Heart left ventricle (tissue), 16 donors: ENCODE measurements at places on chromosomes 3 and 15. TPM values are rescaled to one million over a fixed set of nuclear protein-coding genes. Genes with fewer than 3 reads are reported as not detected.

The KLHL40 gene
- total RNA-seq: 0.60 TPM

GRCh38 chr15:27993996-27994780 is 104.9 kb downstream of the OCA2 start:
- DNase-seq: no peak

- no peak for DNase-seq
These were observed 852 bp downstream of the STAB1 start for GRCh38 chr3:52495777-52496602.

- DNase-seq: no peak
These were observed 95.4 kb downstream of the ISL2 start for GRCh38 chr15:76431971-76432370.

DNA sequence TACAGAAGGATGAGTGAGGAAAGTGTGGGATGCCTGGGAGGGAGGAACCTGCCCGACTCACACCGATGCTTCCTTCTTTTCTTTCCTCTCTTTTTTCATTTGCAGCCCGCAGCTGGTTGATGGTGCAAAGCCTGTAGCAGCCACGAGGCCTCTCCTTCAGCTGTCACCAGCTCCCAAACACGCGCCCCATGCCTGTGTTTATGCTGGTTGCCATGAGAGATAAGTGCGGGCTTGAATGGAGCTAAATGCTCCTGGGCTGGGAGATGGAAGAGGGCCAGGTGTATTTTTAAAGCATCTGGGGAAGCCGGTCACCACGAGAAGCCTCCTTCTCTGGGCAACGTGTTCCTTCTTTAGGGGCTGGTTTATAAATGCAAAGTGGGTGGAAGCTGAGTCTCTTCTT is 9.3 kb downstream of the COLQ start:
- peak; percentile 89 for DNase-seq

- no peak for DNase-seq
These were observed 30.0 kb upstream of the ZNF280D start for GRCh38 chr15:56763141-56763895.

The FGF7 gene
- total RNA-seq: 19.8 TPM

The A4GNT gene
- not detected for total RNA-seq

DNA sequence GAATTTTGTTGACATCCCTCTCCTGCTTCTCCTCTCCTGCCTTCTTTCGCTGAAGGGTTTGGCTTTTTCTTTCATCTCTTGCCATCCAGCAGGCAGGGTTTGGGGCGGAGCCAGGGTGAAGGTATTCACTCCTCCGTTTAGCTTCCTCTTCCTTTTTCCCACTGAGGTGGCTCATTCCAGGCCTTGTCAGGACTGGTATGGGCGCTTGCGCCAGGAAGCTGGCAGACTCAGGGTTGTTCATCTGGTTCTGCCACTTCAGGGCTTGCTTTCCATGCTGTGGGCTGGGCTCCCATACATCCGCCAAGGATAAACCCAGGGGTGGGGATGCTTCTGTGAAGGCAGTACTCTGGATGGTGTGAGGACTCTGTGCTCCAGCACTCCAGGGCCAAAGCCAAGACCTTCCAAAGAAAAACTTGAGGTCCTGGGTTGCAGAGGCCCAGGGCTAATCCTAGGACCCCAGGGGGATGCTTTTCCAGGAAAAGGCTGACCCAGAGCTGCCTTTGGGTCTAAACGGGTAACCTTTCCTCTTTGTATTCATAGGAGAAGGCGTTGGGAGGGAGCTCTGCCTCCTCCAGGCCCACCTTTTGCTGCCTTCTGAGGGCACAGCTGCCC is 7.7 kb upstream of the AMOTL2 start:
- DNase-seq: no peak

DNA sequence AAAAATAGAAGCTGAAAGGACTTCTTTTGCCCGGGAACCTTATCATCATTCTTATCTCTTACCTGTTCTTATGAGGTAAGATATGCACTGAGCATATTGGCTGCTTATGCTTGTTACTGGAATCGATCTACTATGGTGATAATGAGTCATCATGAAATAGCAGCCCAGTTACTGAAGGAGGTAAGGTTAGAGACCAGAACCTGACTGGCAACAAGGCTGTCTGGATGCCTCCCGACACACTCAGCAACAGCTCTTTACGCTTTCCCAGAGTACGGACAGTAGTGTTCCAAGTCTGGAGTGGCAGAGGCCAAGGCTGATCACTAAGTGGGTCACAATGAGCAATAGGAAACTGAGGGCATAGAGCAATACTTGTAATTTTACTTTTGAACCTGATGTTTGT is 314.1 kb downstream of the NLGN1 start:
- peak; percentile 33 for DNase-seq

DNA sequence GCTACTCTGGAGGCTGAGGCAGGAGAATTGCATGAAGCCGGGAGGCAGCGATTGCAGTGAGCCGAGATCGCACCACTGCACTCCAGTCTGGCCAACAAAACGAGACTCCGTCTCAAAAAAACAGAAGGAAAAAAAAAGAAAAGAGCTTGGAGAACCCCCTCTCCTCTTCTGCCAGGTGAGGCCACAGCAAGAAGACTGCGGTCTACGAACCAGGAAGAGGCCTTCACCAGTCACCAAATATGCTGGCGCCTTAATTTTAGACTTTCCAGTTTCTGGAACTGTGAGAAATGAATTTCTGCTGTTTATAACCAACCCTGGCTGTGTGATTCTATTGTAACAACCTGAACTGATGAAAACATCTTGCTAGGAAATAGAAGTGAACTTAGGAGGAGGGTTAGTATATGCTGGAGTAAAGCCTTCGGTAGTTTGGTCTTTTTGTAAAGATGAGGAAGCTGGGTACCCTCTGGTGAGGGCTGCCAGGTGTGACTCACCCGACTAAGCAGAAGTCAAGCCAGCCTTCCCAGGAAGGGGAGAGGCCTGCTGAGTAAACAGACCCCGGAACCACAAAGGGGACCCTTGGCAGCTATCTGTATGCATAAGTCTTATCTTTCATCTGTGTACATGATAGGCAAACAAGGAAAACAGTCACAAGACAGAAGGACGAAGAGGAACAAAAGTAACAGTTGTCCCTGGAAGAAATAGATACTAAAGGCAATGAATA is 78.7 kb downstream of the KLF13 start:
- no peak for DNase-seq

DNA sequence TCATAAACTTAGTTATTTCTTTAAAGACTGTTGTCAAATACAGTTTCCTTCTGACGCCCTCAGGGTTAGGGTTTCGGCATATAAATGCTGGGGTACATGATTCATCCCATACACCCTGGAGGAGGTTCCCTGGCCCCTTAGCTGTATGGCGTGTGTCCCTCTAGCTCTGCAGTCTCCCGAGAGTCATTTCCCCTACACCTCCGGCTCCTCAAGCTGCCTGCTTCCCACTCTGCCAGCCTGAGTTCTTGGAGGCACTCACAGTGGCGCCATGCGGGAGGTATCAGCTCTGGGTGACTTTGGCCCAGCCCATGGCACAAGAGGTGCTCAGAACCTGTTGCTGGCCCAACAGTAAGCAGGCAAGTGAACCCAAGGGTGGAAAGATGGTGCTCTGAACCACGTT is 70.2 kb upstream of the TRPM1 start:
- no peak for DNase-seq

DNA sequence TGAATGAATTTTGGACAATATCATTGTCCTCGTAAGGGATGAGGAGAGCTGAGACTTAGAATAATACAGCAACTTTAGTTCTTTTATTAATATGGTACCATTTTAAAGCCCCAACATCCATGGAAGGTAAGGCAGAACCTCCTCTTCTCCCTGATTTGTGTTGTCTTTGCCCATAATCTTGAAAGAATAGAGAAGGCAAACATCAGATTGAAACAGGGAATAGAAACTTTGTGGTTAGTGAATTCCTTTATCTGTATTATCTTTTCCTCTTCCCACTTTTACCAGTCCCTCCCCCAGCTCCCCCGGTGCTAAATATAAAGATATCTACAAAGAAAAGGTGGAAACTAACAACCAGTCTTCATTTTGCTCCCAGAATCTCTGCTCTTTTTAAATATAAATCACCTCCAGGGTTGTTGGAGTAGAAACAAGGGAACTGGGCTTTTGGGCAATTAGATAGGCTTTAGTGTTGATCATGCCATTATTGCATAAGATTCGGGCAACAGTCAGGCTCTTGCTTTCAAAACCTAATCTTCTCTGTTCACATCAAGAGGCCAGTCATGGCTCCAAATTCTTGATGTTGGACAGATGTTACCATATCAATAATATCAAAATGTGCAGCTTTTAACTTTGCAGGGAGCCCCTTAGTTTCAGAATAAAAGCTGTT is 32.5 kb downstream of the ITPR1 start:
- no peak for DNase-seq

DNA sequence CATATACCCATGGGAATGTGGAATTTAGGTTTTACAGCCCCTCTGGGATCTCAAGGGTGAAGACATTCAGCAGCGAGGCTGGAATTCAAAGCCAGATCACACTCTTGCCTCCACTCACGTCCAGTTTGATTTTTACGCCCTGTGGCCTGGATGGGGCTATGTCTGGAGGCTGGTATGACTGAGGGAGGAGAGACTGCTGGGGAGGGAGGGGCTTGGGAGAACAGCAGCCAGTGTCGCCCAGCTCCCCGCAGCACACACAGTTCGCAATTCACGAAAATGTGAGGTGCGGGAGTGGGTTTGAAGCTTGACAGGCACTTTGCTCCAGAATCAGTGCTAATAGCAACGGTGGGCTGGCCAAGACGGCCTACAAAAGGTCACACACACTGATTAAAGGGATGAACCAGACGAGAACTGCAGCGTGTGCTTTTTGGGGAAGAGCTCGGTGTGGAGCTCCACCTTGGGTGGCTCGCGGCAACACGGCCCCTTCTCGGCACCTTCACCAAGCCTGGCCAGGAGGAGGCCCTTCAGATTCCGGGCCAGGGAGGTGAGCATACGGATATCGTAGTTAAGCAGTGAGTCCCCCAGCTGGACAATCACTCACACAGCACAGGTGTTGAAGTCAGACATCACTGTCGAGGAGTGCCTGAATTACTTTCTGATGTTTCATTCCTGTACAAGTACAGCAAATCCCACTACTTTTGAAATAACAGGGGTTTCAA is 16.4 kb downstream of the EHD4 start:
- peak; percentile 52 for DNase-seq

GRCh38 chr3:105619651-105620050 is 249.2 kb downstream of the CBLB start:
- no peak for DNase-seq

- no peak for DNase-seq
These were observed 241.9 kb downstream of the NTRK3 start for GRCh38 chr15:88014454-88015160.

DNA sequence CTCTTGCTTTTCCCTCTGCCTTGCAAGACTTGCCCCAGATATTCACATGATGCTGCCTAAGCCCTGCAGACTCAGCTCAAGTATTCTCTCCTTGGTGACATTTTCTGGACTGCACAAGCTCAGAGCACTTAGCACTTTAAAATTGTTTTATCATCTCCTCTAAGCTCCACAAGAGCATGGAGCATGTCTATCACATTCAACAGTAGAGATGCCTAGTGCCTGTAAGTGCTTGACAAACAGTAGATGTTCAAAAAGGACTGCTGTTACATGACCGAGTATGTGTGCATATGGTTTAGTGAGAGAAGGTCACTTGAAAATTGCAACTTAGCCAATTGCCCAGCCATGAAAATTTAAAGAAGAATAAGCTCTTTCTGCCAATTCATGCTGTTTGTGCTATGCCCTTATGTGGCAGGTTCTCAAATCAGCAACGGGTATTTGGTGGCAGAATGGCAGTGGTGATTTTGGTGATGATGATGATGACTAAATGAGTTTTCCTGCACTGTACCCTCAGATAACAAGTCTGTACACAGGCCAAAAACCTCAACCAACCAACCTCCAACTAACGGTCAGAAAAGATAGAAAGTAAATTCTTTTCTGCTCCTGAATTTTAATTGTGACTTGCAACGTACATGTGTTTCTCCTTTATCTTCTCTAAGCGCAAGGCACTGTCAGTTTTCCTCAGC is 647.2 kb upstream of the UBE2E2 start:
- no peak for DNase-seq

DNA sequence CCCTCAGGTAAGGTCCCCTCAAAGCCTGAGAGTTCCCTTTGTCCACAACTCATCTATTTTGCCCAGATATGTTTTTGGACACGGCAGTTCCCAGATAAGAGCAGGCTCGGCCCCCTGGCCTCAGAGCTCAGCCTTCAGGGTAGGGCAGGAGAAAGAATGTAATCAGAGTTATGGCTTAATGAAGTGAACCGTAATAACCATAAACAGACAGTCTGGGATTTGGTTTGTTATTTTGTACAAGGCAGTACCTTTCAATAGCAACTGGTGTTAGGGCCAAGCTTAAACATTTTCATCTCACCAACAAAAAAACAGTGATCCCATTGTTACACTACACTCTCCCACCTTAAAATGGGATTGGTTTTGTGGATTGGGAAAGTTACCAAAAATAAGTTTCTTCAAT is 12.2 kb upstream of the ALDH1A3 start:
- no peak for DNase-seq

DNA sequence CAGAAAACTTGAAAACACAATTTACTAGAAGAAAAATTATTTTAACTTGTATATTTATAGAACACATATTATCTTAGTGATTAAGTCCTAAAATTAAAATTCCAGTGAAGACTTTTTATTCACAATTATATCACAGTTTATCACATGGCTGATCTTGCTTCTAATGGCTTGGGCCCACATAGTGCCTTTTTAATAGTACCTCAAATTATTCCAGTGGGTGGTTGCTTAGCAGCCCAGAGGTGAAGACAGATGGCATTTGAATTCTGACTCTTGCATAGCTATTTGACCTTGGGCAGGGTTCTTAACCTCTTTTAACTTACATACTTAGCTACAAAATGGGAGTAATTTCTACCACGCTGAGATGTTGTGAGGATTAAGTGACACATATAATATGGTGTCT is 214.7 kb upstream of the SGO1 start:
- no peak for DNase-seq

DNA sequence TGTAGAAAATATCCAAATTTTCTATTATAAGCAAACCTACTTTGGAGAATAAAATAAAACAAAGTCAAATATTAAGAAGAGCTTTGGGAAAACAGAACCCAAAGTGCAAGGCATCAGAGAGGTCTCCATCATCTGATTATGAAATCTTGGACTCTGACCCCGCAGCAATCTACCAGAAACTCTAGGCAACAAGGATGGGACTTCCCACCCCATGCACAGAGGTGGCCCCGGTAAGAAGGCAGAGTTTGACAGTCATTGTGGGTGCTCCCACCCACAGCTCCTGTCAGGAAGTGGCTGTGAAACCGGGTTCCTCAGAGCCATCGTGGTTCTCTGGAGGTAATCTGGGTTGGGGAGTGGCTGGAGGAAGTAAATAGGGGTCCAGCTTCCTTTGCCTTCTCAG is 37.0 kb upstream of the TJP1 start:
- no peak for DNase-seq

GRCh38 chr15:66489179-66489791 is 8.3 kb downstream of the SNAPC5 start:
- no peak for DNase-seq

- no peak for DNase-seq
These were observed 18.9 kb downstream of the ILDR1 start for GRCh38 chr3:122003112-122003511.

The FETUB gene
- not detected for total RNA-seq

GRCh38 chr3:47614788-47615187 is 36.1 kb upstream of the CSPG5 start:
- DNase-seq: no peak

The SATB1 gene
- total RNA-seq: 39.7 TPM
